CD4-positive, alpha-beta T cell treated with Interleukin-10 for 1 hour (primary cell): ENCODE measurements at places on chromosomes 11 and 22.

DNA sequence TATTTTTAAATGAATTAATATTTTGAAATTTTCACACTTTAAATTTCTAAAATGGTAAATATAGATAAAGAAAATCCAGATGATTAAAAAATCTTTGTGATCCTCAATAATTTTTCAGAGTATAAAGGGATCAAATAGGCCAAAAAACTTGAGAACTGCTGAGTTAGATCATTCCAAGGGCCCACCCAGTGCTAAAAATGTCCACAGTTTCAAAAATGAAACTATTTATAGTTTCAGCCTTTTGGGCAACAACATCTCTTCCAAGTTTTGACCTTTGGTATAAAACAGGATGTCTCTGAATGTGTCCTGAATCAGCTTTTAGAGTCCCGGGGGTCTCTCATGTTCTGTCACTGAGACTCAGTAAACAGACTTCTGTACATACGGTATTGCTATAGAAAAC is 20.9 kb upstream of the BAIAP2L2 start:
- no peak for DNase-seq

DNA sequence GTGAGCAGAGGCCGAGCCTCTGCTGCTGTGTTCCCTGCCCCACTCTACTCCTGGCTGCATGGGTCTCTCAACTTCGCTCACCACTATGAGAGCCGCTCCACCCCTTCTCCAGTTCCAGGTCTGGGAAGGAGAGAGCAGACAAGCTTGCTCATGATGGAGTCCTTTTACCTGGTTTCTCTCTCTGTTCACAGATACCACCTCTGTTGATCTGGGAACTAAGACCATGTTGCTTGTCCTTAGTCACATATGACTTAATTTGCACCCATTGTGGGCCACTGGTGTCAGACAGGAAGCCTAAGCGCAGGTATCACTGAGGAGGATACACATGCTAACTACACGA is 26.8 kb downstream of the MCM5 start:
- DNase-seq = no peak

GRCh38 chr11:61575886-61576861 is 4.7 kb downstream of the SYT7 start:
- no peak for DNase-seq

- DNase-seq = no peak
These were observed 549 bp upstream of the TCN1 start for GRCh38 chr11:59866836-59867235.

DNA sequence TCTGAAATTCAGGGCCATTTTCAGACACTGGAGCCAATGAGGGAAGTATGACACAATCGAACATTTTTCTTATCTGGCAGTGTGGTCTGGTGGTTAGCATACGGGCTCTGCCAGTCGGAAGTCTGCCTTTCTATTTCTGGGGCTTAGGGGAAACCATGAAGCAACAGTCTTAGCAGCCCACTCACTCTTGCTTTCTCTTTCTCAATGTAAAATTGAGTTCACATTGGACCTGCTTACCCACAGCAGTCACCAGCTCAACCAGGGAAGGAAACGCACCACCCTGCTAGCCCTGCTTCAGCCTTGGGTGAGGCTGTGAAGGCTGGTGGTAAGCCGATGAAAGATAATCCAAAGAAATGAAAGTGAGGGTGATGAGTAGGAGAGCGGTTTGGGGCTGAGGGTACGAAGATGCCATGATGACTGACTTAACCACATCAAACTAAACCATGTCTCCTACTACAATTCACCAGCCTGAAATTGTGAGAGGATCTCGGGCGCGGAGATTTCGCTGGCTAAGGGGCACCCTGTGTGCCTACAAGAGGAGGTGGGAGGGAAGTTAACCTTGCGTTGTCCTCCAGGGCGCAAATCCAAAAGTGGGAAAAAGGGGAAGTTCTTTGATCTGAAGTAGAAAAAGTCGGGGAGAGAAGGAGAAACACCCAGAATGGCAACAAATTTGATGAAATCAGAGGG is 2.0 kb upstream of the LMO2 start:
- peak; percentile 57 for DNase-seq

DNA sequence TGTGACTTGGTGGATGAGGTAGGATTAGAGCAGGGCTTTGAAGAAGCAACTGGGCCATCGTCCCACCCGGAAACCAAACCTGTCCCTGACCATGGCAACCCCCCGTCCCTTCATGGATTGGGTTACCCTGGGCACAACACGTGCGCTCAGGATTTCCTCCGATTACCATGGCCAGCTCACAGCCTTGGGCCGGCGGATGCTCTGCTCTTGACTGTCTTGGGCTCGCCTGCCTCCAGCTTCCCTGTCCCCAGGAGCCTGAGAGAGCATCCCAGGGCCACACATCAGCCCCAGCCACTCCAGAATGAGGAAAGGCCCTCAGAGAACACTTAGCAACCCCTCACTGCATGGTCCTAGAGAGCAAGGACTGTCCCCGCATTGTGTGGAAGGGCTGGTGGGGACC is 22.8 kb downstream of the MYO7A start:
- DNase-seq = no peak

- no peak for DNase-seq
These were observed 20.3 kb downstream of the DEUP1 start for GRCh38 chr11:93350835-93351234.

DNA sequence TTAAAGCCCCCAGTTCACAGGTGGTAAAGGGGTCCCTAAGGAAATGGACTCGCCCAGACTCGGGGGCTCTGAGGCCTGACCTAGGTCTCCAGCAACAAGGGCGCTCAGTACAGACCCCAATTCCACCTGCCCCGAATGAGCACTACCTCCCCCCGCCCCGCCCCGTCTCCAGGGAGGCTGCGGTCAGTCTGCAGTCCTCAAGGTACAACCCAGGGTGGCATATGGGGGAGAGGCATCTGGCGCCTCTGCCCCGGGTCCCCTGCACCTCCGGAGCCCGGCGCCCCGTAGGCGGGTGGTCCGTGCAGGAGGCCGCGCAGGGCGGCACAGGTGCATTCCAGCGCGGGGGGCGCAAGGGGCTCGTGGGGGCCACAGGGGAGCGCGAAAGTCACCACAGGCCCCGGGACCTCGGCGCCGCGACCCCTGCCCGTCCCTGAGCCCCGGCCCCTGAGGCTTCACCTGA is 361 bp downstream of the CTSD start:
- no peak for DNase-seq

DNA sequence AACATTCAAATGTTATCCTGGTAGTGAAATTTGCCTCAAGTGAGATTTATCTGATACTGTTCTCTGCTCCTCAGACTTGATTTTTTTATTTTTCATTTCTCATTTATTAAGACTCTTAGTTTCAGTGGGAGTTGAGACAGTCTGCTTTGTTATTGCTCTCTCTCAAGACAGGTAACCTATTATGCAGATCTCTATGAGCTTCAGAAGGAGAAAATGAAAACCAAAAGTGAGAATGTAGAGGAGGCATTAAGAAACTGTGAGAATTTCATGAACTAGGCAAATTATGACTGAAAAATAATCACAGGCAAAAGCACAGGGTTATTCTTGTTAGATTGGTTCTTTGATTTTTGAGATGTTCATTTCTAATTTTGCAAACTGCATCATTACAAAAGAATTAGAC is 290.0 kb upstream of the CHORDC1 start:
- DNase-seq = no peak

- no peak for DNase-seq
These were observed 330.4 kb downstream of the TMEM135 start for GRCh38 chr11:87368151-87368550.

- no peak for DNase-seq
These were observed 121.9 kb downstream of the ARHGAP42 start for GRCh38 chr11:100808904-100809491.

DNA sequence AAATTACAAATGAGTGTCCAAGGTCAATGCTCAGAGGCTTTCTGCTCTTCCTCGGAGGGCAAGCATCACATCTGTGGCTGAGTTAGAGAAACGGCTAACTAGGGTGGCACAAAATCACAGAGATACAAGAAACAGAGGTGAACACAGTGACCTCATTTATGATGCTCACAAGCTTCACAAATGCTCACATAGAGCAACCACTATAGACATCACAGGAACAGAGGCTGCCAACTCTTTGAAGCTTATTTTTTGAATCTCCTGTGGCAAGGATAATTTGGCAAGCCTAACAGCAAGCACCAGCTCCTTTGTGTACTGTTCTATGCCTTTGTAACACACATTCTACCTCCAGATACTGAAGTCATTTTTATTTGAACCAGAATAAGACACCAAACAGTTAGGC is 416.5 kb upstream of the DDI1 start:
- no peak for DNase-seq

- DNase-seq = no peak
These were observed 6.3 kb downstream of the SLC7A4 start for GRCh38 chr22:21025763-21026755.

- peak; percentile 63 for DNase-seq
These were observed 8.0 kb downstream of the NEAT1 start for GRCh38 chr11:65430406-65431217.

- DNase-seq = no peak
These were observed 44.2 kb upstream of the POU2AF1 start for GRCh38 chr11:111423250-111423615.

GRCh38 chr11:75853971-75854370 is 39.0 kb downstream of the UVRAG start:
- no peak for DNase-seq

- no peak for DNase-seq
These were observed 38.5 kb downstream of the BCR start for GRCh38 chr22:23218867-23219251.

DNA sequence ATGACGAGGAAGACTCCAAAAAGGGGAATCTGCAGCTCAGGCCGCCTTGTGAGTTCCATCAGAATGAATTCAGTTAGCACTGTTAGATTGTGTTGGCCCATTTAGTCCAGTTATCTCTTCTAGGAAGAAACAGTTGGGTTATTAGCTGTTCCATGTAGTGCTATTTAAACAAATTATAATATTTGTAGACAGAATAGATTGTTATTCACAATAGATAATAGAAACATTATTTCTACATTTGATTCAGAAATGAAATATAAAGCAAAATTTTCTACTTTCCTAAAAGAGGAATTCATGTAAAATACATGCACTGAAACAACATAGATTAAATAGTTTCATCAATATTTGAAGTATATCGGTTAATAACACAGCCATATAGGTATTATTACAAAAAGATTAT is at the start of gene OR8K5:
OR8K5 (minus strand) TSS at position 101 of the 400 bp plus-strand sequence; CDS start at position 101, 0 bp downstream.
- DNase-seq = no peak
